ENCODE measurements at places on chromosomes 4 and X.

DNA sequence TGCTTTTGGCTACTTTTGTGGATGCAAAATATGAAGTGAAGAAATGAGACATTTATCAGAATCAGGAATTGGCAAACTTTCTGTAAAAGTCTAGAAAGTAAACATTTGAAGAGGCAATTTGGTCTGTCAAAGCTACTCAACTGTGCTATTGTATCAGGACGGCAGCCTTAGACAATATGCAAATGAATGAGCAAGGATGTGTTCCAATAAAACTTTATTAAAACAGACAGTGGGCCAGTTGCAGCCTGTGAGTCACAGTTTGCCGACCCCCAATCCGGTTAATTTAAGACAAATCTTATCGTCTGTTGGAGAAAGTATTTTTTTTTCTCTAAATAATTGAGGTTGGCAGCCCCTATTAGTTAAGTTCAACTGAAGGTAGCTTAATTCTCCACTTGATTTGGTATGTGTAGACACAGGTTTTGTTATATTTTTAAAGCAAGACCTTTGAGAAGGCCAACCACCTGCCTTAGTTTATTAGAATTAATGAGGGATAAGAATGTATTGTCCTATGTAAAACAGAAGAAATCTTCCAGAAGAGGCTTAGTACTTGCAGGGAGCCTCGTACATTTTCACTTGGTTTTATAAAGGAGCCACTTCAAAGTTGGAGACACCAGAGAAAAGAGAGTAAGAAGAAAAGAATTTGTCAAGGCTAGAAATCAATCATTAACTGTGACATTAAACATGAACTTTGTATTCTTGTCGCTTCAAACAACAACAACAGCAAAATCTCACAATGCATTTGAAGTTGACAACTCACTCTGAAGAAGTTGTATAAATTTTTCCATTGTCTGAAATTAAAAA lies 81.6 kb upstream of the FAT1 start:
- DNase-seq = no peak

DNA sequence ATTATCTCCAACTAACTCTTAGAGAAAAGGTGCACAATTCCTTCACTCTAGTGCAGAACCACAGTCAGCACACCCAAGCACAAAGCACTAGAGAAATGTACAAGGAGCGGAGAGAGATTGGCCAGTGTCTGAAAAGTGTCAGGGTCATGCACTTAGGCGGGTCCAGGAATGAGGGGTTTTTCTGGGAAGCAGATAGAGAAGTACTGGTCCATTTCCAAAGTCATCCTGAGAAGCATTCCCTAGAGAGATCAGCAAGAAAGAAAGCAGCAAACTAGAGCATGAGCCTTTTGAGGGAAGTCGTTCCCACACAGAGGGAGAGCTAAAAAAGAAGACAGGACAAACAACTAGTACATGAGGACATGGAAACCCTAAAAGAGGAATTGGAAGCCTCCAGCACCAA lies 168.1 kb upstream of the MAP3K15 start:
- no peak for DNase-seq

DNA sequence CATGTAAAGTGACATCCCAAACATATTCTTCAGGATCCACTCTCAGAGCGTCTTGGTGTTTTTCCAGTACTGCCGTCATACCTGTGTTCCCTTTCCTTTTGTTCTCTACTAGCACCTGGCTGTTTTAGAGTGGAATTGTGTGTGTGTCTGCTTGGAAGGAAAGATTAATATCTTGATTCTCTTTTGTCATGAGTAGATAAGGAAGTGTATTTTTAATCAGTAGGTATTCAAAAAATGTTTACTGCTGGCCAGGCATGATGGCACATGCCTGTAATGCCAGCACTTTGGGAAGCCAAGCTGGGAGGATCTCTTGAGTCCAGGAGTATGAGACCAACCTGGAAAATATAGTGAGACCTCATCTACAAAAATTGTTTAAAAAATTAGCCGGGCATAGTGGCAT lies 198.8 kb downstream of the CBR4 start:
- DNase-seq = no peak

DNA sequence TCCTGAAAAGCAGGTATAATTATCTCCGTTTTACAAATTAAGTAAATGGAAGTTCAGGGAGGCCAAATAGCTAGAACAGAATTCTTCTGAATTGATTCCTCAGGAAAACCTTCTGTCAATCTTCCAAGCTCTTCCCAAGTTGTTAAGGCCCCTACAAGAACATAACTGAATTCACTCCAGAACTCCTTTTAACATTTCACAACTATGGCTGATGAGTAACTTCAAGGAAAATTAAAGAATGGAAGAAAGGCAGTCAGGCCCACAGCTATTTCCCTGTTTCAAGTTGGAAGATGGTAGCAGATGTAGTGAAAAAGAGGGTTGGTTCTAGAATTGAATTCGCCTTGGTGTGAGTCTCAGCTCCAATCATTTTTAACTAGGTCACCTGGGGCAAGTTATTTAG lies 15.9 kb downstream of the SETD7 start:
- DNase-seq = no peak

- DNase-seq = no peak
Measured at GRCh38 chr4:141643557-141643956, 7.2 kb downstream of the IL15 start.

- no peak for DNase-seq
Measured at GRCh38 chrX:122501652-122502051, 682.4 kb upstream of the GRIA3 start.

GRCh38 chr4:80423553-80424224 lies 88.2 kb downstream of the CFAP299 start:
- no peak for DNase-seq

GRCh38 chrX:107272431-107272921 lies 66.1 kb downstream of the DNAAF6 start:
- no peak for DNase-seq

DNA sequence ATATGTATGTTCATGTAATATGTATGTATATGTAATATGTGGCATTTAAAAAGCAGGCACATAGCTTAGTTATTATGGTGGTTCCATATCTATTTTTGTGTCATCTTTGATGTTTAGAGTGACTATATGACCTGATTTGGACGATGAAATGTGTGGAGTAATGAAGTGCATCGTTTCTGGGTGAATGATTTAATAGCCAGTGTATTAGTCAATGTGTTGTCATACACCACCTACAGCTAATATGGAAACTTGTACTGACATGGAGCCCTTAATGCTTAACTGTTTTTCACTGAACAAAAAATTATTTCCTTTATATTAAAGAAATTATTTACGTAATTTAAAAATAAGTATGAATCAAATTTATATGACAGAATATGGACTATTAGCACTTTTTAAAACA lies 292.3 kb upstream of the FSTL5 start:
- no peak for DNase-seq

DNA sequence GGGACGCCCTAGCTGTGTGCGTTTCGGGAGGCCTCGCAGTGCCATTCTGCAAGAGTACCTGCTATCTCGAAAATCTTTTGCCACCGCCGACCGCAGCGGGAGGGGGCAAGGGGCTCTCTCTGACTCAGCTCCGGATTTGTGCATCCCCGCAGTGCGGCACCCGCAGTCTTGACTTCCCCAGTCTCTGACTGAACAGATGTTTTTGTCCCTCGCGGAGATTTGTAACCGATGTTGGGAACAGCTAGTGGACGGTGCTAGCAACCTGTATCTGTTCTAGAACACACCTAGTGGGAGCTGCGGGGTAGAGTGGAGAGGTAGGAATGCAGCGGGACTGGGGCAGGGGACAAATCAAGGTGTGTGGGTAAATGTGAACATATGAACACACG lies 17.2 kb downstream of the NKX6-1 start:
- DNase-seq = no peak

GRCh38 chr4:41077628-41078027 lies 136.7 kb downstream of the APBB2 start:
- no peak for DNase-seq

- DNase-seq = no peak
Measured at GRCh38 chr4:6526156-6526555, 48.8 kb upstream of the MAN2B2 start.

GRCh38 chr4:150297861-150298474 lies 219.7 kb downstream of the DCLK2 start:
- no peak for DNase-seq

DNA sequence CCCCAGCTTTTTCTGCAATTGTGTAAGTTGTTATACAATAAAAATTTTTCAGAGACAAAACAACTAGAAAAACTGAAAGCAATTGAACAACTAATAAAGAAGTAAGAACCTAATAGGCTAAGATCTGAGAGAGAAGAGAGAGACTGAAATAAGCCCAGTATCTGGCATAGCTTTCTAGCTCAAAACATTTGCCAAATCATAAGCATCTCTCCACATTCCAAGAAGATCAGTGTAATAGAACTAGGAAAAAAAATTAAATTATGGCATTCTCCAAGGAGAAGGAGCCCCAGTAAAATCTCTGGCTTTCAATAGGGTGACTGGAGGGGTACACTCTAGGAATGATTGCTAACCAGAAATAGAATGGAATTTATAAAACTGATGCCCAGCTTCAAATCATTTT lies 19.0 kb upstream of the PPP3CA start:
- DNase-seq = no peak

DNA sequence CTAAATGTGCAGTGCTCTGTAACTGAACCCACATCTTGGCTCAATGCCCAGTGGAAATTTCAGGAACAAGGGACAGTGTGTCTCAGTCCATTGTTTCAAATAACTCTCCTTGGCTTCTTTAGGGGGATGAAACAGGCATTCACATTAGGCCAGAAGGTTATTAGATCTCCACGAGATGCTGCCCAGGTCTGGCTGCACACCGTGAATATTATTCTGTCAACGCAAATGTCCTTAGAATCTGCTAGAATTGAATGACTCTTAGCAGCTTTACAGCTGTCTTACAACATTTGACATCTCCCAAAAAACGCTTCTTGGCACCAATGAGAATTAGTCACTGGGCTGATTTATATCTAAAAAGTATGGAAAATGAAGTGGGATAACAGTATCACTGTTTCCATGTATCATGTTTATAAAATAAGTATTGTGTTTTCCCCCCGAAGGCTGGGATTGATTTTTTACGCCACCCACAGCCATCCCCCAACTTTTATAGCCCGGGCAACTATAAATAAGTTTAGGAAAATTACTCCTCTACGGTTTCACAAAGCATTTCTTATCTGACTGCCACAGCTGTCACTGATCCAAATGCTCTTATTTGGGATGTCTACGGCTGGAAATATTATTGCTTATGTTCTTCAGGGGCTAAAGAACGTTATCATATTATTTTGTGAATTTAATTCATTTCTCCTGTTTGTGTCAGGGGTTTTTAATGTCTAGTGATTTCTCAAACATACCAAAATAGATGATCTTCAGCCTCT lies 559.7 kb upstream of the FAT1 start:
- no peak for DNase-seq

GRCh38 chr4:43047058-43047457 lies 154.5 kb downstream of the GRXCR1 start:
- DNase-seq = no peak

DNA sequence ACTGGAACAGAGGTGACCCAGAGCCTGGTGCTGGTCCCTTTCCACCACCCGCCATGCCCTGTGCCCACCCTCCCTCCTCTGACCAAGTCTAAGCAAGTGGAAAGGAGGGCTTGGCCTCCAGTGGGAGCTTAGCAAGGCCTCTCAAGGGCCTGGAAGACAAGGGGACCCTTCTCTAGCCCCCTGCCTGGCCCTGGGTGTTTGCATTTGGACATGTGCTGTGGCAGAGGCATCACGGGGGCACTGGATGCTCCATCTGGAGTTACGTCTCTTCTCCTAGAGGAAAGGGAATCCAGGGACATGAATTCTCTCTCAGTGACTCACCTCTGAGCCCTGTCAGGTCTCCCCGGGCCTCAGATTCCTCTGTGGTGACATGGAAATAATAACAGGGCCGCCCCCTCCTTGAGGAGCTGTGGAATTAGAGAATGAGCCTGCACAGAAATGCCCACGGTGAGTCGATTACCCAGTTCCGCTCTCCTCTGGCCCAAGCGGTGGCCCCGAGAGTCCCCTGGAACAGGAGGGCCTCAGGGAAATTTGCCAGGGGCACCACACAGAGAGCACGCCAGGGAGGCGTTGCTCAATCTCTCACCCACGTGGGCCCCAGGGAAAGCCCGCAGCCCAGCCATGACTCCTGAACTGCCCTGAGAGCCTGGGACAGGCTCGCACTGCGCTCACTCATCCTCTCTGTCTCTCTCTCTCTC lies 189.6 kb downstream of the BCOR start:
- DNase-seq = no peak

DNA sequence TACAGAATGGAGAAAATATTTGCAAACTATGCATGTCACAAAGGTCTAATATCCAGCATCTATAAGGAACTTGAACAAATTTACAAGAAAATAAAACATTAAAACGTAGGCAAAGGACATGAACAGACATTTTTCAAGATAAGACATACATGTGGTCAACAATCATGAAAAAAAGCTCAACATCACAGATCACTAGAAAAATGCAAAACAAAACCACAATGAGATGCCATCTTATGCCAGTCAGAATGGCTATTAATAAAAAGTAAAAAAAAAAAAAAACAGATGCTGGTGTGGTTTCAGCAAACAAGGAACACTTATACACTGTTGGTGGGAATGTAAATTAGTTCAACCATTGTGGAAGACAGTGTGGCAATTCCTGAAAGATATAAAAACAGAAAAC lies 75.8 kb upstream of the IL13RA2 start:
- no peak for DNase-seq

DNA sequence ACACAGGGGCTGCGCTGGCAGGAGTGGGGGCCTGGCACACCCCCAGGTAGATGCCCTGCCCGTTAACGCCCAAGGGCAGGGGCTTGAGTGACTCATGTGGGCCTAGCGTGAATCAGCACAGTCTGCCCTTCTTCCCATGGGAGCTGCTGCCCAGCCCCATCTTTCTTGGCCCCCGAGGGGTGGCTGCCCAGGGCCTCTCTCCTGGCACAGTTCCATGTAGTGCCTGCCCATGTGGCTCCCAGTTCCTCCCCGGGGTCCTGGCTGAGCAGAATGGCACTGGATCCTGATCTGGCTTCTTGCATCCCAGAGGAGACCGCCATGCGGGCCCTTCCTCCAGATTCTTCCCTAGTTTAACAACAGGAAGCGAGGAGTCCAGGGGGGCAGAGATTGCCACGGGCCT lies 2.1 kb upstream of the AVPR2 start:
- DNase-seq = no peak

GRCh38 chr4:10715696-10716095 lies 31.1 kb upstream of the CLNK start:
- peak; percentile 60 for DNase-seq

GRCh38 chr4:78551420-78552351 lies at the start of gene ANXA3:
Gene ANXA3, plus strand, starts transcription at chr4:78551770. Its CDS starts 2,704 bp downstream, at chr4:78554474.
- DNase-seq = no peak

- no peak for DNase-seq
Measured at GRCh38 chr4:31108762-31109161, 388.6 kb downstream of the PCDH7 start.
